ENCODE measurements at places on chromosomes 2 and 18. TPM values are rescaled to one million over a fixed set of nuclear protein-coding genes. Genes with fewer than 3 reads are reported as not detected.

GRCh38 chr2:43226558-43226954 is at the start of gene ZFP36L2:
Gene ZFP36L2, minus strand, starts transcription at chr2:43226606. Its CDS starts 291 bp downstream, at chr2:43226315.
- peaks cover 53% of the 10 kb centered on the region for H3K36me3 ChIP-seq
- DNase-seq: peak; percentile 97
- peak within 1 kb of the TSS; percentile 82 for H3K4me3 ChIP-seq
- peaks cover 20% of the 10 kb centered on the region for H3K4me1 ChIP-seq

DNA sequence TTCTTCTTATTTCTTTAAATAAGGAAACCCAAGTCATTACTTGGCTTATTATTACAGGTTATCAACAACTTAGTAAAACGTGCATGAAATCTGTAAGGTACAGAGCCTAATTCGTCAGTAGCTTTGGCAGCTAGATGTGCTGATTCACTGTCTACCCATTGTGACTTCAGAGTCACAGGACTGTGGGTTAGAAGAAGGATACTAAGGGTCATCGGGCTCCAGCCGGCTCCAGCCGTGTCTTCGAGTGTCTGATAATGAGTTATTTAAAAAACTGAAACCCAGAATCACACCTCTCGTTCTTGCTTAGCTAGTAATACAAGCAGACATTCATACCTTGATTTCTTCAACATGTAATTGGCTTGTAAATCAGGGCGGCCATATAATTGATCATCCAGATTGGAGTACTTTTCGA is 170.5 kb downstream of the FMNL2 start:
- H3K4me3 ChIP-seq: no peak overlapping the region
- H3K27ac ChIP-seq: no peak overlapping the region
- H3K36me3 ChIP-seq: no peaks in the 10 kb centered on the region
- no peaks in the 10 kb centered on the region for H3K27me3 ChIP-seq

- DNase-seq: no peak
- no peak overlapping the region for H3K4me3 ChIP-seq
- H3K4me1 ChIP-seq: peaks cover 14% of the 10 kb centered on the region
- H3K36me3 ChIP-seq: peaks cover 68% of the 10 kb centered on the region
- H3K27me3 ChIP-seq: no peaks in the 10 kb centered on the region
Measured at GRCh38 chr18:8391068-8391467, 218.2 kb upstream of the RAB12 start.

DNA sequence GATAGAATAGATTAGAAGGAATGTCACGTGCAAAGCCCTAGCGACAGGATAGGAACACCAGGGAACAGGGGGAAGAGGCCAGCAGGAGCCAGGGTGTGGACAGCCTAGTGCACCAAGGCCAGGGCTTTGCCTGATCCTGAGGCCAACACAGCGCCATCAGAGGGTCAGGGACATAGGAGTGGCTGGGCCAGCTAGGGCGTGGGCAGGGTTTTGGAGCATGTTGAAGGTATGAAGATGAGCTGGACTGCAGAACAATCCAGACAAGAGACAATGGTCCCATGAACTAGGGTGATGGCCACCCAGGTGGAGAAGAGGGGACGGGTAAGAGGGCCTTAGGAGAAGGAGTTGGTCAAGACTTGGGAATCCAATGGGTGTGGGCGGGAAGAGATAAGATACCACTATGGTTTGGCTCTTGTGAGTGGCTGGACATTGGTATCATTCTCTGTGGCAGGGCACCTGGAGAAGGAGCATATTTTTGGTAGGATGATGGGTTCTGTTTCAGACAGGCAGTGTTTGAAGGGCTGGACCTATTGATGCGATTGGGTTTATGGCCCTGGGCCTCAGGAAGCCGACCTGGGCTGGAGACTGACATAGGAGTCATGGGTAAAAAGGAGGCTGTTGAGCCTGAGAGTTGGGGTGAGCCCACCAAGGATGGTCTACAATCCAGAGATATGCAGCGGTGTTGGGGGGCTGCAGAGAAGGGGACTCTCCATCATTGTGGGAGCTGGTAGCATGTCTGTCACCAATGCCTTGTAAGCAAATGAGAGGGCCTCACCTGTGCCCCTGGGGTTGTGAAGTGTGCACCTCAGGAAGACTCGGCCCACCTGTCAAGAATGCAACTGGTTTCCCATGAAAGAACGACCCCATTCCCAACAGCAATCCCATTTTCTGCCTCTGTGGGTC is 2.0 kb upstream of the HS1BP3 start:
- no peaks in the 10 kb centered on the region for H3K36me3 ChIP-seq
- no peak overlapping the region for H3K27ac ChIP-seq
- H3K27me3 ChIP-seq: no peaks in the 10 kb centered on the region
- DNase-seq: no peak

DNA sequence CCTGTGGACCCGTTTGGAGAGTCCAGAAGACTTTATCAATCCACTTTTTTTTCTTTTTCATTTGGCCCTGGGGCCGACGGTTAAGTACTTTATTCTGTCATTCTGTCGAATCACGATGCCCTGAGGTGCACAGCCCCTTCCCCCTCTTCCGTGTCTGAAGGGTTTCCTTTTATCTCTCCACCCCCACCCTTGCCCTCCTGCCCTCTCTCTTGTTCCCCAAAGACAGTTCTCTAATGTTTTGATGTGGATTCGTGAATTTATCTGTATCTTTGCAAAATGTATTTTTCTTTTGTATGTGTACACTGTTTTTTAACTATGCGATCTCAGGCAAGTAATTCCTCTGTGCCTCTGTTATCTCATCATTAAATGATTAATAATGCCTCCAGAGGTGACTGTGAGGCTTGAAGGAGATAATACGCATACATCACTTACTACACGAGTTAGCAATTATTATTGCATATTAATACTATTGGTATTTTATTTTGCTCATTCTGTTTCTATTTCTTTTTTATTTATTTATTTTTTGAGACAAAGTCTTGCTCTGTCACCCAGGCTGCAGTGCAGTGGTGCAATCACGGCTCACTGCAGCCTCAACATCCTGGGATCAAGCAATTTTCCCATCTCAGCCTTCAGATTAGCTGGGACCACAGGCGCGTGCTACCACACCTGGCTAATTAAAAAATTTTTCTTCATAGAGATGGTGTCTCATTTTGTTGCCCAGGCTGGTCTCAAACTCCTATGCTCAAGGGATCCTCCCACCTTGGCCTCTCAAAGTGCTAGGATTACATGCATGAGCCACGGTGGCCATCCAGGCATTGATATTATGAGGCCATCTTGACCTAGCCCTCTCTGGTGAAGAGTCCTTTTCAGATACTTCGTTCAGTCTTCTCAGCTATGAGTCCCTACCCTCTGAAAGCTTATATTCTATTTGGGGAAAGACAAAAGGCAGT is 1.4 kb upstream of the CASP8 start:
- peak overlapping the region; percentile 96 for H3K27ac ChIP-seq
- peak overlapping the region; percentile 51 for H3K4me3 ChIP-seq
- H3K4me1 ChIP-seq: peaks cover 78% of the 10 kb centered on the region
- H3K36me3 ChIP-seq: no peaks in the 10 kb centered on the region
- no peak for DNase-seq
- H3K27me3 ChIP-seq: no peaks in the 10 kb centered on the region

DNA sequence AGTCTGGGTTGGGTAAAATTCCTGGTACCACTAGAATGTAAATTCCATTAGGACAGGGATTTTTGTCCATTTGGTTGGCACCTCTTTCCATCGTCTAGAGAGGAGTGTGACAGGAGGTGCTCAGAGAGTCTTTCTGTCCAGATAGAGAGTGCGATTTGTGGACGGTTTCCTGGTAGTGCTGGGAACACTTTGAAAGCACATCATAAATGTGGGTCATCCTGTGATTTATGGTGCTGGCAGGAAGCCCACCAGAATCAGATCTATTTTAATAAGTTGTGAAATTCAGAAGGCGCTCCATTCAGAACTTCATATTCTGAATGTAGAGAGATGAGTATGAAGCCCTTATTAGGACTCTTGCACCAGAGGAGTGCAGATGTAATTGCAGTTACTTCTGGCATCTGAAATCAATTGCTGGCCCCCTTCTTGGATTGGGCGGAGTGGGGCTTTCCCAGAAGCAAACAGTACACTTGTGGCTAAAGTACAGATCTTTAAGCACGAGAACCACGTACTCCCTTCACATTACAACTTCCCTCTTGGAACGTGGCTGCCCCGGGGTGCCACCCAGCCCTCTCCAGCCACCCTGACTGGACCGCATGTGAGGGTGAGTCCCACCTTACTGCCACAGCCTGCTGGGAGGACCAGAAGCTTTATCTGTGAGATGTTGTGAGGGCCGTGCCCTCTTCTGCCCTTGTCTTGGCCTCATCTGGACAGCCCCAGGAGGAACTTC is 243.2 kb downstream of the MYO3B start:
- no peak overlapping the region for H3K27ac ChIP-seq
- no peaks in the 10 kb centered on the region for H3K36me3 ChIP-seq
- no peak overlapping the region for H3K4me3 ChIP-seq
- peak; percentile 9 for DNase-seq
- H3K27me3 ChIP-seq: no peaks in the 10 kb centered on the region
- H3K4me1 ChIP-seq: no peaks in the 10 kb centered on the region

- H3K4me3 ChIP-seq: no peak overlapping the region
- no peaks in the 10 kb centered on the region for H3K4me1 ChIP-seq
- H3K27ac ChIP-seq: no peak overlapping the region
- H3K36me3 ChIP-seq: no peaks in the 10 kb centered on the region
- no peak for DNase-seq
Measured at GRCh38 chr2:165522719-165523118, 53.2 kb downstream of the CSRNP3 start.

GRCh38 chr2:50591642-50592041 is 440.3 kb downstream of the NRXN1 start:
- H3K36me3 ChIP-seq: no peaks in the 10 kb centered on the region
- H3K4me1 ChIP-seq: no peaks in the 10 kb centered on the region
- no peak overlapping the region for H3K27ac ChIP-seq
- H3K4me3 ChIP-seq: no peak overlapping the region
- H3K27me3 ChIP-seq: no peaks in the 10 kb centered on the region

DNA sequence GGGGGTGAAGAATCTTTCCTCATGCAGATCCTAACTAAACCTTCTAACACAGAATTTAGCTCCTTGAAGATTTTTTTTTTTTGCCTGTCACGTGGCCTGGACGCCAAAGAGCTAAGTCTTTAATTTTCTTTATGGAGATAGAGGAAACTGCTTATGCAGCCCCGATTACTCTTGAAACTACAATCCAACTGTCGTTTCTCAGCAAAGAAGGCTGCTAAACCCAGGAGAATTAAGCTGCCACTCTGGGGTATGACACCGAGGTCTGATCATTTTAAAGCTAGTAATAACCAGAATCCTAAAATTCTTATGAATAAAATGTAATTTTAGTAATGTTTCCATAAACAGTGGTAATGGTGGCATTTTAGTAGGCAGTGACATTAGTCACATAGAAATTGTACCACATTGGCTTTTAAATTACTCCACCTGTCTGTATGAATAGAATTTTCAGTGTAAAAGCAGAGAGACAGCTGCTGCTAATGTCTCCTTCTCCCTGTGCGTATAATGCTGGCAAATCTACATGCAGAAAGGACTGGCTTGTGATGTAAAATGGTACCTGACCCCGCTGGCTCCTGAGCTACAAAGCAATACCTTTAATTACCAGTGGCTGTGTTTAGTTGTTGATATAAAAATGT is 86.5 kb downstream of the MEIS1 start:
- no peak overlapping the region for H3K4me3 ChIP-seq
- peaks cover 10% of the 10 kb centered on the region for H3K36me3 ChIP-seq
- no peak for DNase-seq
- H3K4me1 ChIP-seq: peaks cover 56% of the 10 kb centered on the region
- H3K27ac ChIP-seq: no peak overlapping the region
- H3K27me3 ChIP-seq: no peaks in the 10 kb centered on the region

DNA sequence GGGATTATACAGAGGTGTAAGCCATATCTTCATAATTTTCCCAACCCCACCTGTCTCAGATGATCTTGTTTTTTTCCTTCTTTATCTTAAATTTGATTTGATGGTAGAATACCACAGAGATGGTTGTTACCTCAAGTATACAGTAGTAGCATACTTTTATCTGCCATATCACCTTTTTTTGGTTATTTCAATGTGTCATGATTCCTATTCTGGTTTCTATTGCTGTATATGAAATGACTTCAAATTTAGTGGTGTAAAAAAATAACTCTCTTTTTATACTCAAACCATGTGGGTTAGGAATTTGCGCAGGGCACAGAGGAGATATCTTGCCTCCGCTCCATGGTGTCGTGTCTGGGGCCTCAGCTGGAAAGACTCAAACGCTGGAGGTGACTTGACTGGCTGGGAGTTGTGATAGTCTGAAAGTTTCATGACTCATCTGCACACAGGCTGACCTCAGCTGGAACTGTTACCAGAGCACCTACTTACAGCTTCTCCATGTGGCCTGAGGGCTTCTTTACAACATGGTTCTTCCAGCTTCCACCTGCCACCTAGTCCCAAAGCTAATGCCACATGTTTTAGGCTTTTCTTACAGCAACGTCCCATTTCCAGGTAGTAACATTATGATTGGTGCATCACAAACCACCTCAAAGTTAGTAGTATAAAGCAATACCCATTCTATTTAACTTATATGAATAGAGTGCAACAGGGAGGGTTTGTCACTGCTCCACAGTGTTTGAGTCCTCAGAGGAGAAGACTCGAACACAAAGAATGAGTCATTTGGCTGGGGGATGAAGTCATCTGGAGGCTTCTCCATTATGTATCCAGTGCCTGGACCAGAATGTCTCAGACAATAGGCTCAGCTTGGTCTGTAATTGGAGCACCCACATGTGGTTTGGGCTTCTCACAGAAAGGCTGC is 82.3 kb upstream of the XPO1 start:
- no peaks in the 10 kb centered on the region for H3K4me1 ChIP-seq
- no peaks in the 10 kb centered on the region for H3K27me3 ChIP-seq

GRCh38 chr2:5977477-5977876 is 285.3 kb downstream of the SOX11 start:
- no peaks in the 10 kb centered on the region for H3K27me3 ChIP-seq
- peaks cover 9% of the 10 kb centered on the region for H3K4me1 ChIP-seq
- H3K27ac ChIP-seq: no peak overlapping the region
- no peak overlapping the region for H3K4me3 ChIP-seq
- no peaks in the 10 kb centered on the region for H3K36me3 ChIP-seq

- H3K36me3 ChIP-seq: no peaks in the 10 kb centered on the region
Measured at GRCh38 chr2:228374741-228375140, 193.3 kb upstream of the SPHKAP start.

GRCh38 chr2:152344579-152345195 is 9.7 kb downstream of the FMNL2 start:
- H3K4me3 ChIP-seq: no peak overlapping the region
- H3K36me3 ChIP-seq: no peaks in the 10 kb centered on the region
- no peak overlapping the region for H3K27ac ChIP-seq
- no peak for DNase-seq
- H3K27me3 ChIP-seq: no peaks in the 10 kb centered on the region
- no peaks in the 10 kb centered on the region for H3K4me1 ChIP-seq

GRCh38 chr2:50102383-50102782 is 929.5 kb downstream of the NRXN1 start:
- H3K27ac ChIP-seq: no peak overlapping the region
- DNase-seq: no peak
- no peaks in the 10 kb centered on the region for H3K4me1 ChIP-seq
- no peak overlapping the region for H3K4me3 ChIP-seq

The SRD5A2 gene
- not detected for total RNA-seq

The ACMSD gene
- total RNA-seq: not detected

The FASTKD2 gene
- 9.9 TPM for total RNA-seq

The PUM2 gene
- 54.0 TPM for total RNA-seq

The CYP26B1 gene
- 0.45 TPM for total RNA-seq

The SIX2 gene
- 15.8 TPM for total RNA-seq

The DCC gene
- 0.58 TPM for total RNA-seq

The SS18 gene
- 114 TPM for total RNA-seq

The GNAL gene
- 0.72 TPM for total RNA-seq

Data from stomach (tissue), 19 donors.